CD4-positive, alpha-beta memory T cell (primary cell): ENCODE measurements at places on chromosomes 5 and 9.

GRCh38 chr5:127957183-127957582 lies 126.4 kb upstream of the SLC12A2 start:
- no peak for DNase-seq

GRCh38 chr5:123068368-123068938 lies 20.6 kb upstream of the PRDM6 start:
- DNase-seq, result no peak

DNA sequence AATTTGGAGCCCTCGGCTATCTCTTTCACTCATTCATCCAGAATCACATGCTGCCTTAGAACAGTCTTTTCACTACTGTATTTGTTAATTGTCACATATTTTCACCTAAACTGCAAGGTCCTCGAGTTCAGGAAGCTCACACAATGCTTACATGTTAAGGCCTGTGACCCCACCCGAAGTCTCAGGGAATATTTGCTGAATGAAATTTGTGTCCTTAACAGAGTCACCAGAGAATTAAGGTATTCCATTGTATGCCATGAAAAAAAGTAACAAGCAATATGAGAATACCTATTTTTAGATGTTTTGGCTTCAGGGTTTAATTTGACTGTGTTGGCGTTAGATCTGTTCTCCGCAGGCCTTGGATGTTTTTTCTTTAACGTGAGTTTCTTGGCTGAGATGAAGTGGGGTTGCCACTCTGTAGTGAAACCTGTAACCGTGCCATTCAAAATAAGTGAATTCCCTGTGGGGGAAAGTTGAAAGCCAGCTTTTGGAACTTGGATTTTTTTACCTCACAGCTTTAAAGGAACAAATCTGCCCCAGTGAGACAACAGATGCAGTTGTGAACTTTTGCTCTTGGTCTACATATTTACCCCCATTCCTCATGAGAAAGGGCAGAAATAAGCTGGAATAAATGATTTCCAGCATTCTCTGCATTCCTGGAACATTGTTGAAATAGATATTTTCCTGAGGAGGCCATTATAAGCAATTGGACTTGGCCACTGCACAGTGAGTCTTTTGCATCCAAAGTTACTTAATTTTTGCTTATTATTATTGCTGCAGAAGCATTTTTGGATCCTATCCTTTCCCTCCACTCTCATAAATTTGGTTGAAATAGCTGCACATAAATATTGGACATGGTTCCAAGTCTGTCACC lies 35.9 kb upstream of the FBP1 start:
- DNase-seq, result no peak

- DNase-seq, result no peak
These were observed 301.2 kb downstream of the KIAA0825 start for GRCh38 chr5:94316916-94317838.

DNA sequence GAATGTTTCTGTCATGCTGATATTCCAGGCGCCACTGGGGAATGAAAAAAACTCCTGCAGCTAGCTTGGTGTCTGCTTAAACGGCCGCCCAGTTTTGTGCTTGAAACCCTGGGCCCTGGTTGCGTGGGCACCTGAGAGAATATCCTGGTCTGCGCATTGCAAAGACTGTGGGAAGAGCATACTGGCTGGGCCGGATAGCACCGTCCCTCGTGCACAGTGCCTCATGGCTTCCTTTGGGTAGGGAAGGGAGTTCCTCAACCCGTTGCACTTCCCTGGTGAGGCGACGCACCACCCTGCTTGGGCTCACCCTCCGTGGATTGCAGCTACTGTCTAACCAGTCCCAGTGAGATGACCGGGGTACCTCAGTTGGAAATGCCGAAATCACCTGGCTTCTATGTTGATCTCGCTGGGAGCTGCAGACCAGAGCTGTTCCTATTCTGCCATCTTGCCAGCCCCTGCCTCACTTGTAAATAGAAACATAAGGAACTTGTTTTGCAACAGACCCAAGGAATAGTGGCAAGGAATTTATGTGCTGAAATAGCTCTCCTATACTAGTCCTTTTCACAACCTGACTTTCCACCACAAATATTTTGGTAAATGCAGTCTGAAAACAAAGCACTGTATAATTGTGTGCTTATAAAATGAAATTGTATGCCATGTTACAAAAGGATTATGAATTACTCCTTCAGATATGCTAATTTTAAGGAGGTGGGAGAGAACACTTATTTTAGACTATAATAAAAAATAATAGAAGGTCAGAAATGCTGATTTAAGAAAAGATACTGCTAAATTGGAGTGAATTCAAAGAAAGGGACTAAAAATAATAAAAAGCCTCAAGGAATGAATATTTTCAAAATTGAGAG lies 90.3 kb downstream of the ADAMTSL1 start:
- no peak for DNase-seq

- DNase-seq, result no peak
These were observed 182.1 kb upstream of the TRIM32 start for GRCh38 chr9:116504893-116505480.

DNA sequence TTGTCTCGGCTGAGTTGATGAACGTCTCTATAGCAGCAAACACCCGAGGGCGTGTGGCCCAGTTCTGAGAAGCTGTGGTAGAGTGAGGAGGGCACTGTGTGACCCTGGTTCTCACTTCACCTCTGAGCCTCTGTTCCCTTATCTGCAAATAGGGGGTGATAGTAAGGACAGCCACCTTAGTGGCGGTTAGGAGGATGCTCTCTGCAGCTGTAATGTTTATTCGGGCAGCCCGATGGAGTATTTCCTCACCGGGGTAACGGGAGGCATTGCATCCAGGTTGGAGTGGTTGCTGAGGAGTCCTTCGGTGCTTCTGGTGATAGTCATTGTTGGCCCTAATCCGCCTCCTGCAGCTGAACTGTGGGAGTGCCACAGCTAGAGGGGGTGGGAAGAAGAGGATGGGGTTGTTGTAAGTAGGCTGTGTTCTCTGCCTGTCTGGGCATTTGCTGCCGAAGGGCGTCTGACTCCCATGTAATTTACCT lies 13.9 kb downstream of the PRRC2B start:
- DNase-seq, result peak; percentile 61

GRCh38 chr5:59829386-59829785 lies 64.1 kb downstream of the PDE4D start:
- DNase-seq, result no peak

GRCh38 chr9:125749951-125750626 lies 2.9 kb downstream of the PBX3 start:
- DNase-seq, result no peak

GRCh38 chr9:127360829-127361228 lies 36.1 kb upstream of the SLC2A8 start:
- no peak for DNase-seq

- no peak for DNase-seq
These were observed 48.8 kb upstream of the SLC25A51 start for GRCh38 chr9:37952731-37953130.

DNA sequence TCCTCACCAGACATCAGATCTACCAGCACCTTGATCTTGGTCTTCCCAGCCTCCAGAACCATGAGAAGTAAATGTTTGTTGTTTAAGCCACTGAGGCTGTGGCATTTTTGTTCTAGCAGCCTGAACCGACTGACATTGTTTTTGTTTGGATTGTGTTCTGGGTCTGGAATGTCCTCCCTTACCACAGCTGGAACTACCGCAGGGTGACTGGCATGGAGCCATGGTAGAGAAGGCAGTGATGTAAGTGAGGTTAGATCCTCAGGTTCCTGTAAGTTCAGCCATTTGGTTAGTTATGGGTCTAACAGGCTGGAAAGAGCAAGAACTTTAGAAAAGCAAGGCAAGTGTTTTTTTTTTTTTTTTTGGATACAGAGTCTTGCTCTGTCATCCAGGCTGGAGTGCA lies 209.3 kb downstream of the DAB2IP start:
- no peak for DNase-seq

DNA sequence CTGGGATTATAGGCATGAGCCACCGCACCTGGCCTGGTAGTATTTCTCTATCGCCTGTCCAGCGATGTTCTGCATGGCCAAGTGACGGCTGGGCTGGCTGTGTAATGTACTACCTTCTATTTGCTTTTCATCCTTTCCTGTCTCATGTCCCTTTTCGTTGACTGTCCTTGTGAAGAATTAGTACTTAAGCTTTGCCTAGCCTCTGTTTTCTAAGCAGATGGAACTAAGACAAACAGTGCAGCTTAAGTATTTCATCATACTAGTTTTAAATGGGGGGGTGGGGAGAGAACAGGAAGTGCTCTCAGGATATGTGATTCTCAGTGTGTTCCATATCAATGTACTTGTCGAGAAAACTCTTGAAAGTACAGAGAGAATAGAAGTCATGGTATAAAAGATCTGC lies 31.7 kb upstream of the CCL21 start:
- no peak for DNase-seq
